ENCODE measurements at places on chromosomes 7 and 10. TPM values are rescaled to one million over a fixed set of nuclear protein-coding genes. Genes with fewer than 3 reads are reported as not detected.
A peak's percentile ranks its signal among the peaks of the same experiment; 100 is the strongest.

- no peak overlapping the region for H3K27ac ChIP-seq
- H3K4me1 ChIP-seq, result no peaks in the 10 kb centered on the region
- no peak overlapping the region for H3K4me3 ChIP-seq
Measured at GRCh38 chr10:119283387-119283786, 76.0 kb downstream of the GRK5 start.

DNA sequence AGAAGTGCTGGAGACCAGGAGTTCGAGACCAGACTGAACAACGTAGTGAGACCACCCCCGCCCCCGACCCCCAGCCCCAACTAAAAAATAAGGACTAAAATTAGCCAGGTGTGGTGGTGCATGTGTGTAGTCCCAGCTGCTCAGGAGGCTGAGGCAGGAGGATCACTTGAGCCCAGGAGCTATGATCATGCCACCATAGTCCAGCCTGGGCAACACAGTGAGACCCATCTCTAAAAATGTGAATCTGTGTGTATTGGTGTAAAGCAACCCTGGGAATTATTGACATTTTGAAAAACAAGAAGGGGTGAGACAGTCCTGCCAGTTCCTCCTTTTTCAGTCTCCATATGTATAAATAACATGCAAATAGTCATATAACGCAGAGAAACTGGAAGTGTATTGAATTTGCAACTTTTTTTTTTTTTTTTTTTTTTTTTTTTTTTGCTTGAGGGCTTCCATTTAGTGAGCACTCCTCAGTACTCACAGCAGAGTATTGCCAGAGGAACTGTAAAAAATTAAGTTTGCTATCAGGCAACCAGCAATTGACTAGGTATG is 3.4 kb upstream of the ITGB1 start:
- no peak for DNase-seq
- H3K36me3 ChIP-seq, result no peaks in the 10 kb centered on the region
- H3K27ac ChIP-seq, result 0 out of 2 replicates have a peak overlapping the region, but pooled peaks have one; percentile 43
- H3K27me3 ChIP-seq, result no peaks in the 10 kb centered on the region

GRCh38 chr10:118607768-118608354 is 12.4 kb upstream of the PRLHR start:
- no peak overlapping the region for H3K4me3 ChIP-seq
- no peaks in the 10 kb centered on the region for H3K27me3 ChIP-seq
- DNase-seq, result no peak

GRCh38 chr7:94003446-94004023 is 620 bp downstream of the BET1 start:
- DNase-seq, result no peak
- H3K36me3 ChIP-seq, result no peaks in the 10 kb centered on the region
- no peaks in the 10 kb centered on the region for H3K27me3 ChIP-seq
- peak overlapping the region; percentile 76 for H3K27ac ChIP-seq
- peaks cover 2% of the 10 kb centered on the region for H3K4me1 ChIP-seq

Gene HPSE2
- total RNA-seq, result 0.58 TPM

Gene TAC1
- 4.3 TPM for total RNA-seq

Gene MUC12
- 7.0 TPM for total RNA-seq

Measured in H1 (cell line).